ENCODE measurements at places on chromosomes 16 and 17.

- DNase-seq: peak; percentile 4
Observed at GRCh38 chr17:80364091-80364691, 50.8 kb upstream of the ENDOV start.

GRCh38 chr17:10149573-10150399 lies 48.6 kb downstream of the GAS7 start:
- no peak for DNase-seq

GRCh38 chr16:51144203-51144602 lies 6.9 kb downstream of the SALL1 start:
- DNase-seq: no peak

GRCh38 chr16:83738923-83739503 lies 68.8 kb upstream of the HSBP1 start:
- no peak for DNase-seq

- no peak for DNase-seq
Observed at GRCh38 chr17:58399974-58400373, 17.4 kb downstream of the RNF43 start.

DNA sequence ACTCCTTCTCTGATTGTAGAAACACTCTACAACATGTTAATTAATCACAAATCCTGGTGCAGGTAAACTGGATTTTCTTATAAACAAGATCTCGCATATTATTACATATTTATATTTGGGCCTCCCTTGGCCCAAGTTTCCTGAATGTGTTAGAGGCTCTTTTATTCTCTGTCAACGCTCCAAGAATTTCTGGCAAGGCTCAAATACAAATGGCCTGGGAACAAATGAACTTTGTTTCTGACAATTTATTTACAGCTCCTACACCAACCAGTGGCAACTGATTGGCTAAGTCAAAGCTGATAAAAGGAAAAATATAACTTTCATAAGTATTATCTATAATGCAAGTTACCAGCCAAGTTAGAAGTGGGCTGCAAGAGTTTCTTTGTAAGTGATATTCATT lies 64.9 kb upstream of the CORO6 start:
- peak; percentile 93 for DNase-seq

DNA sequence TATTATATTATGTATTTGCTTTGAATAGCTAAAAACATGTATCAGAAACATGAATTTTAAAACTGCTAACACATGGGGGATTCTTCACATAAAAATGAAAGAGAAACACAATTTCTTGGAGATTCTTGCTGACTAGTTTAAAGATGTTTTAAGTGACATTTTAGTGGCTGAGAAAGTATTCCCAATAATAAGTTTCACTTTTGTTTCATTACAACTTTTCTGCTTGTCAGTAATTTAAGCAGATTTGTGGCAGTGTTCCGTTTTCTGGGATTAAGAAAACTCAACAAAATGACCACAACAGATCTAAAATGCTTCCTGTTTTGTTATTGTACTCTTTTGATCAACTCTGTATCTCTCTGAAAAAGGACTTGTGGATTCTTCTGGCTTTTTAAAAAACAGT lies 75.9 kb downstream of the NLK start:
- no peak for DNase-seq

DNA sequence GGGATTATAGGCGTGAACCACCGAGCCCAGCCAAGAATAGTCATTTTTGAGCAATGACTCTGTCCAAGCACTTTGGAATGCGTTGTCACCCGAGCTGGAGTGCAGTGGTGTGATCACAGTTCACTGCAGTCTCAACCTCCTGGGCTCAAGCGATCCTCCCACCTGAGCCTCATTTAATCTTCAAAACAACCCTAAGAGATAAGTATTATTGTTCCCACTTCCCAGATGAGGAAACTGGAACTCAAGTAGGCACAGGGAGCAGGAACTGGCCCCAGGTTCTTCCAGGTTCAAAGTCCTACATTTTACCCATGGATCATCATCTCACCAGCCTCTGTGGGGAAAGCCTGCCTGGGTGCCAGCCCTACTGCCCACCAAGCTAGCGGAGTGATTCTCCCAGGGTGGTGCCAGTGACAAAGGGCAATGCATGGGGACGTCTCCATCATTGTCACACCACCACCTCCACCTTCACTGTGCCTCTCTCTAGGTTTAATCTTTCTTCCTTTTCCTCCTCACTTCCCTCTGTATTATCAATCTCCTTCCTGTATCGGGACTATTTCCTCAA lies 11.3 kb upstream of the RNF157 start:
- DNase-seq: no peak

DNA sequence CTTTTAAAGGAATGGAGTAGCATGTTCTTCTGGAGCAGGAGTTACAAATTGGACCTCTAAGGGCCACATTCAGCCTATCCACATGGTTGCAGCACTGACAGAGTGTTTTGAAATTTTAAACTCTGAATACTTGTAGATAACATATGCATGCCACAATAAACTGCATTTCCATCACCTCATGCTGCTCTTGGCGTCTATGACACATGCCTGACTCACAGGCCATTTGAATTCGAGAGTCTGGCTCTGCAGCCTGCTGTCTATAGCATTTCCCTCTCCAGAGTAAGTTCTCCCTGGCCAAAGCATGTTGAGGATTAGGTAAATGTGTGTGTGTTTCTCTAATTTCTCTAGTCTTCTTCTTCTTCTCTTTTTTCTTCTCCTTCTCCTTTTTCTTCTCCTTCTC lies 28.7 kb upstream of the MYOCD start:
- DNase-seq: no peak

Data from globus pallidus (tissue), 1 donor.